ENCODE measurements at places on chromosomes 5 and 9. TPM values are rescaled to one million over a fixed set of nuclear protein-coding genes. Genes with fewer than 3 reads are reported as not detected.

The DNAJC21 gene
- 24.5 TPM for polyA plus RNA-seq

GRCh38 chr5:142619815-142620214 lies 66.1 kb downstream of the FGF1 start:
- DNase-seq = no peak

GRCh38 chr9:38194870-38195269 lies 125.8 kb upstream of the SHB start:
- no peak for DNase-seq

The HAPLN1 gene
- polyA plus RNA-seq = 0.06 TPM

GRCh38 chr9:131098391-131099101 lies 2.2 kb downstream of the AIF1L start:
- DNase-seq = no peak

DNA sequence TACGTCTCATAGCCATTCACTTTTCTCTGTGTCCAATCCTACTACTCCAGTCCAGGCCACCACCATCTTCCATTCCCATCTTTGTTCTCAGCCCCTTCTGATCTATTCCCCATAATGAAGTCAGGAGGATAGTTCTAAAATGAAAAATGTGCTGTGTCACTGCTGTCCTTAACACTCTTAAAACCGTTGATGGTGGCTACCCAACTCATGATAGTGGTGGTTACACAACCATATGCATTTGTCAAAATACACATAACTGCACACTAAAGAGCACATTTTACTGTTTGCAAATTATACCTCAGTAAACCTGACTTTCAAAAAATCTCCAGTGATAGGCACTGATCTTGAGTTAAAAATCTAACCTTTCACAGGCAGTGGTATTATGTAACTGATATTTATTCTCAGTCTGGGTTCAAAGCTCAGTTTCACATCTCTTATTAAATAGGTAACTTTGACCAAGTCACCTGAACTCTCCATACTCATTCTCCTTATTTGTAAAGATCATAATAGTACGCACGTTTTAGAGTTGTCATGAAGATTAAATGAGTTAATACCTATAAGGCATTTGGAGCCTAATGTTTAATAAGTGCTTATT lies 24.6 kb upstream of the ADRB2 start:
- DNase-seq = no peak

DNA sequence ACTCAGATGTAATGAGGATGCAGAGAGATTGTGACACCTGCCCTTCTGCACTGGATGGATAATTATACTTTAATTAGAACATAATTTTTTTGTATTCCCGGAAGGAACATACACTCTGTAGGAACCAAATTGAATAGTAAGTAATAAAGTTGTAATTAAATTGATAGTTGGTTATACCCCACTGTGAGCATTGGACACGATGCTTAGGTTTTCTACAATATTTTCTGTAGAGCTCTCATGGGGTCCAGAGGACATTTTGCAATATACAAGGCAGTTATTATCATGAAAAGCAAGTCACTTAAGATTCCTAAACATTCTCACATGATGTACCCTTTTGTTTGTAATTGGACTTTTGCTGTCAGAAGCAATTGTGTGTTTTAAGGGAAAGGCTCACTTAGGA lies 63.4 kb downstream of the DIRAS2 start:
- DNase-seq = no peak

- DNase-seq = no peak
Observed at GRCh38 chr5:65969539-65970393, 43.4 kb downstream of the ERBIN start.
